PC-3 (cell line): ENCODE measurements at places on chromosomes 13 and 19. TPM values are rescaled to one million over a fixed set of nuclear protein-coding genes. Genes with fewer than 3 reads are reported as not detected.
A peak's percentile ranks its signal among the peaks of the same experiment; 100 is the strongest.

Gene B3GLCT
- total RNA-seq = 3.2 TPM in 2 replicates

DNA sequence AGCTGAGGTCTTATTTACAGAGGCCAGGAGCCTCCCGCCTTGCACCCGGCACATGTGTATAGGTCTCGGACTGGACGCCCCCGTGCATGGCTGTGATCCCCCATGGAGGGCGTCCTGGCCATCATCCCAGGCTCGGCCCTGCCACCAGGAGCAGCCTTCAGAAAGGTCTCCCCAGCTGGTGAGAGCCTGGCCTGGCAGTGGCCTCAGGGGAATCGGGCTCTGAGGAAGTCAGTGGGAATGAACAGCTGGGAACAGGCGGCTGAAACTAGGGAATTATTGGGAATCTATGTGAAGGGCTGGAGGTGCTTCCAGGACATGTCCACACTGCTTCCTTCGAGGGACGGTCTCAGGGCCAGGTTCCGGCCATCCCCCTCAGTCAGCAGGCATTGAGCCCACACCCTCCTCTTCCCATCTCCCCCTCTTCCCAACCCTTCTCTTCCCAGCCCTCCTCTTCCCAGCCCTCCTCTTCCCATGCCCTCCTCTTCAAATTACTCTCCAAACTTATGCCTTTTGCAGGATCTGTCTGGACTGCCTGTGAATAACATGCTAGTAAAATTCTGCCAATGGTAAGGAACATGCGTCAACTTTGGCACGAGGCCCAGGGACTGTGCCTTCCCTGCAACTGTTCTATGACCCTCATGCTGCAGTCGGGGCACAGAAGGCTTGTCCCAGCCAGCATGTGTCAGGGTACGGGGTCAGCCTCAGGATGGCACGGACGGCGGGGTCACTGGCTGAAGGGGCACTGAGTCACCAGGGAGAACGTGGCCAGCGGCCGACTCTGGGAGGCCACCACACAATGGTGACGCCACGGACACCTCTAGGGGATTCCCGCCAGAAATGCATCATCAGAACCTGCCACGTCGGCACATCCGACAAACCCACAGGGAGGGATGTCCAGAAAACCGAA, 24.2 kb upstream of the C13orf46 start:
- no peak overlapping the region for H3K4me3 ChIP-seq
- H3K27ac ChIP-seq = peak overlapping the region; percentile 50
- peak; percentile 8 for DNase-seq
- peaks cover 17% of the 10 kb centered on the region for H3K4me1 ChIP-seq

DNA sequence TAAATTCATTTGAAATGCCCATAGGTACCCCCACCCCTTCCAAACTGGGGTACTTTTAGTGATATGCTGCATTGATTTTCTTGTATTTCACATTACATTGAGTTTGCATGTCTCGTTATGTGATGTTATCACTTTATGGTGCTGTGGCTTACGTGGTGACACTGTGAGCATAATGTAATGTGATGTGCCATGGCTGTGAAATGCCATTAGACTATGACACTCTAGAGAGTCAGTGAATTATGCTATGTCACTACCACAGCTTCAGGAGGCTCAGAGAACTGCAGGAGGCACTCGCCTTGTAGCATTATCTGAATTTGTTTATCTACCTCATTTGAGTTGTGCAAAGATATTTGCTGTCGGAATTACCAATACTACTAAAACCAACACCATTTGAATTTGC, 590.1 kb upstream of the SLC10A2 start:
- H3K27ac ChIP-seq = no peak overlapping the region
- no peak for DNase-seq
- H3K4me1 ChIP-seq = no peaks in the 10 kb centered on the region
- H3K36me3 ChIP-seq = no peaks in the 10 kb centered on the region
- 0 out of 2 replicates have a peak, but pooled peaks cover 26% of the 10 kb centered on the region for H3K27me3 ChIP-seq

Gene PCDH9
- 0.63 and 0.98 TPM in 2 replicates for total RNA-seq

DNA sequence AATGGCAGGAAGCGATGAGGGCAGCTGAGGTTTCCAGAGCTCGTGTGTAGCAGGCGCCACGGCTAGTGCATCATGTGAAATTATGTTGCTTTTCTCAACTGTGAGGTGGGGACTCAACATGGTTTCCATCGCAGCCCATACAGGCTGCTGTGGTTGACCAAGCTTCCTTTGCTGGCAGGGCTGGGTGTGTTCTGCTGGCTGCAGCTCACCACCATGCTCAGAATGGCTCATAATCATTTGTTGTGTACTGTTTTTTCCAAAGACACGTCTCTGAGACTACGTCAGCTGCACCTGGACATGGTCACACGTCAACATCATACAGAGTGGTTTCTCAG, 16.1 kb upstream of the RASA3 start:
- peaks cover 15% of the 10 kb centered on the region for H3K4me1 ChIP-seq
- no peaks in the 10 kb centered on the region for H3K36me3 ChIP-seq
- no peak overlapping the region for H3K27ac ChIP-seq
- H3K27me3 ChIP-seq = no peaks in the 10 kb centered on the region

GRCh38 chr13:73656863-73657262, 477.3 kb downstream of the KLF12 start:
- DNase-seq = peak; percentile 70
- H3K27me3 ChIP-seq = no peaks in the 10 kb centered on the region
- H3K4me3 ChIP-seq = no peak overlapping the region
- peak overlapping the region; percentile 77 for H3K27ac ChIP-seq

DNA sequence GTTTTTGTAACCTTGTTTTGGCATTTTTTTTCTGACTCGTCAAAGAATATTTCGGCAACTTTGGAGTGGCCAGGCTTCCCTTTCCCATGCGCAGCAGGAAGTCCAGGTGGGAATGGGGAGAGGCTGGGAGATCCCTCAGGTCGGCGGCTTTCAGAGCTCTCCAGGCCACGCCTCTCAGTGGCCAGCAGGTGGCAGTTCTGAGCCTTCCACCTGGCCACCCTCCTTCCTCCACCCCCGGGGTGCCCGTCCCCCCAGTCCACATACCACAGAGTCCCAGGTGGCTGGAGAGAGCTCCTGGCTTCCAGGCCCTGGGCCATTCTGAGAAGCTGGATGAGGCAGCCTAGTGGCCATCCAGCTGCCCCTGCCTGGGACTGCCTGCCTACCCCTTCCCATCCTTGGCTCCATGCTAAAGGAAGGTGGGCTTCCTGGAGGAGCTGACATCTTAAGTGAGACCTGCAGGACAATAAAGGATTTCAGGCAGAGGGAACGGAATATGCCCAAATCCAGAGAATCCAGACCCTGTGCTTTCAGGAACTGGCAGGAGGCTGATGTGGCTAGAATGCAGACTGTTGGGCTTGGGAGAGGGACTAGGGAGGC, 46.3 kb downstream of the CCNE1 start:
- H3K4me3 ChIP-seq = no peak overlapping the region
- no peaks in the 10 kb centered on the region for H3K27me3 ChIP-seq
- no peaks in the 10 kb centered on the region for H3K36me3 ChIP-seq
- no peaks in the 10 kb centered on the region for H3K4me1 ChIP-seq
- H3K27ac ChIP-seq = no peak overlapping the region

- DNase-seq = no peak
- no peak overlapping the region for H3K4me3 ChIP-seq
- H3K4me1 ChIP-seq = no peaks in the 10 kb centered on the region
- peaks cover 11% of the 10 kb centered on the region; the same call in 1 of the 2 replicates for H3K27me3 ChIP-seq
- H3K36me3 ChIP-seq = no peaks in the 10 kb centered on the region
Observed at GRCh38 chr19:33641261-33641660, 19.5 kb downstream of the CHST8 start.

DNA sequence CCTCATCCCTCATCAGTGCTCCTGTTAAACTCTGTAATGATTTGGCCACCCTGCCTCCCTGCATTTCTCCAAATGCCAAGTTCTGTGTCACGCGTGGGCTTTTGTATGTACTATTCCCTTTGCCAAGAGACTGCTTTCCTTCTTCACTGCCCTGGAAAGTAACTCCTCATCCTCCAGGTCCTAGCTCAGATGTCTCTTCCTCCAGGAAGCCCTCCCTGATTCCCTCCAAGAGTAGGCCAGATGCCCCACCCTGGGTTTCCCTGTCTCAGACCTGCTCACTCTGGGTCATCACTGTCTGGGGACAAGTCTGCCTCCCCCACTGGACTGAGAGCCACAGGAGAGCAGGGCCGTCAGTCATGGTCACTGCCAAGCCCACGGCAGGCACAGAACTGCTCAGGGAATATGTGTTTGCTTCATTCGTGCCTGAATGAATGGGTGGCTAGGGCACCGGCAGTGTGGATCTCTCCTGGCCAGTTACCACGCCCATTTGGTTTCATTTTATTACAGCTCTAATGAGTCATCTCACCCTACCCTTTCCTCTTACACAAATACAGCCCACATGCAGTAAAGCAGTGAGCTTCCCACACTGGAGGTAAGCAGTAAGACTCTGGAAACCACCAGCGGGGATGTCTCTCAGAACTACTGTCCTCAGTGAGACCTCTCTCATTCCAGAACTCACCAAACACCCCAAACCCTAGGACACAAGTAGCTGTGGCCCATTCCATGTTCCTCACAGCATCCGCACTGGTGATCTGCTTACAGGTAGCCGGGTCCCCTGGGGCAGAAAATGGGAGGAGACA, 12.1 kb upstream of the GPR4 start:
- H3K4me1 ChIP-seq = peaks cover 24% of the 10 kb centered on the region
- H3K27ac ChIP-seq = peak overlapping the region; percentile 99
- H3K36me3 ChIP-seq = peaks cover 10% of the 10 kb centered on the region; the same call in 1 of the 2 replicates
- peak overlapping the region; percentile 50 for H3K4me3 ChIP-seq

- no peak overlapping the region for H3K27ac ChIP-seq
- peaks cover 26% of the 10 kb centered on the region for H3K27me3 ChIP-seq
- H3K4me3 ChIP-seq = no peak overlapping the region
- peak; percentile 9 for DNase-seq
- H3K36me3 ChIP-seq = no peaks in the 10 kb centered on the region
- no peaks in the 10 kb centered on the region for H3K4me1 ChIP-seq
Observed at GRCh38 chr13:97005625-97006262, 11.5 kb upstream of the OXGR1 start.

Gene RFXAP
- 1.2 and 2.8 TPM in 2 replicates for total RNA-seq

Gene ACER1
- not detected in 2 replicates for total RNA-seq
